BJ (cell line): ENCODE measurements at places on chromosomes 11 and 22. TPM values are rescaled to one million over a fixed set of nuclear protein-coding genes. Genes with fewer than 3 reads are reported as not detected.

DNA sequence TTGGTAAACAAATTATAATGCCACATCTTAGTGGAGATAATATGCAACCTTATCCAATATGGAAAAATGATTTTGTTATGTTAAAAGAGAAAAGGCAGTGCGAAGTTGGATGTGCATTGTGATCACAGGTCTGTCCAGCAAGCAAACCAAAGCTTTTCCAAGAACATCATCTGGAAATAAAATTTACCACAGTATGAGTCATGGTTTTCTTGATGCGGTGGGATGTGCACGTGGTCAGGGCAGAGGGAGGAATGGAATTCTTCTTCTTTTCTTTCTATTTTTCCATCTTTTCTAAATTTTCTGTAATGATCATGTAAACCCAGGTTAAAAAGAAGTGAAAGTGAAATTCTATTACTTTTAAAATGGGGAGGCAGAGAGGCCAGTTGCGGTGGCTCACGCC is 169.8 kb downstream of the C11orf91 start:
- peak; percentile 41 for DNase-seq

DNA sequence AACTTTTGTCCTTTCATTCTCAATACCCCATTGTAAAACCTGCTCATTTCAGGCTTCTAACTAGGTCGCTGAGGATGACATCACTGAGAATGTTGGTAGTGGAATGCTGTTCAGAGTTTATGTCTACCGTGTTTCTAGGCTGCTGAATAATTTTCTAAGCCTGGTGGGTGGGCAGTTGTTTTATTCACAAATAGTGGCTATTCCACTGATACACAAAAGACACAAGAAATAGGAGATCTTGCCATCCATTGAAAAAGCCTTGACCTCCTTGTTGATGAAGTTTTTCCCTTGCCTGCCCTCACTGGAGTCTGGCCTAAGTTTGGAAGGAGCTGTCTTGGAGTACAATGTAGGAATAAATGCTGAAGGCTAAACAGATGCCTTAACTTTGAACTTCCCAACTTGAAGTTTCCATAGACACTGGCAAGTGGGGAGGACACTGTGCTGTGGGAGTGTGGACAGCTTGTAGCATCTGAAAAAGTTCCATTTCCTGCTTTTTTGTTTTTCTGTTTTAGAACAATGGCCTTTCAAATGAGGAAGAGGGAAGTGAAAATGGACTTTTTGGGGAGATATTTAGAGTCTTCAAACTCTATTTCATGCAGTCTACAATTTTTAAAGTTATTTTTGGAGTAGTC is 59.2 kb downstream of the TRIM44 start:
- DNase-seq, result no peak

DNA sequence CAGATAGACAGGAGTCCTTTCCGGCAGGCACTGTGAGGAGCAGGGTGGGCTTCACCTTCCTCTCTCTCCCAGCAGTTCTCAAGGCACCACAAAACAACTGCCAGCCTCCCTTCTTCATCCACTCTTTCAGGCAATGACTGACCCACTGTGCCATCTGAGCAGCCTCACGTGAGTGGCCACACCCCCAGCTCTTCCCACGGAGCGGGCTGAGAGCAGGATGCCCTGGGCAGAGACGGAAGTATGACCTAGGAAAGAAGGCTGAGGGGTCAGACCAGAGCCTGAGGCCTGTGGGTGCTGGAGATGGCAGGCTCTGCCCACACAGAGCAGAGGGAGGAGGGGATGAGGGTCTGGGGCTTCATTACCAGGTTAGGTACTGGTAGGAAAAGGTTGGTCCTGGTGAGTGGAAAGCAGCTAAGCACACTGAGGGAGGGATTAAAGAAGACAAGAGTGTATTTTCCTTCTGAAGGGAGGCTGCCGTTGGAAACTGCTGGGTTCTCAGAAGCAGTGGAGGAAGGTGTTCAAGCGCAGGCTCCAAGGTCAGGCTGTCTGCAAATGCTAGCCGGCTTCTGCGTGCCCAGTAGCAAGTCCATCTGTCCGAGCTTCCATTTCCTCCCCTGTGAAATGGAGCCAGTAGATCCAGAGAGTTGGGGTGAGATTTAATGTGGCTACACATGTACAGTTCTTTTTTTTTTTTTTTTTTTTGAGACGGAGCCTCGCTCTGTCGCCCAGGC is 4.6 kb downstream of the NLRP6 start:
- no peak for DNase-seq

- no peak for DNase-seq
These were observed 44.0 kb upstream of the ATXN10 start for GRCh38 chr22:45627489-45628233.

DNA sequence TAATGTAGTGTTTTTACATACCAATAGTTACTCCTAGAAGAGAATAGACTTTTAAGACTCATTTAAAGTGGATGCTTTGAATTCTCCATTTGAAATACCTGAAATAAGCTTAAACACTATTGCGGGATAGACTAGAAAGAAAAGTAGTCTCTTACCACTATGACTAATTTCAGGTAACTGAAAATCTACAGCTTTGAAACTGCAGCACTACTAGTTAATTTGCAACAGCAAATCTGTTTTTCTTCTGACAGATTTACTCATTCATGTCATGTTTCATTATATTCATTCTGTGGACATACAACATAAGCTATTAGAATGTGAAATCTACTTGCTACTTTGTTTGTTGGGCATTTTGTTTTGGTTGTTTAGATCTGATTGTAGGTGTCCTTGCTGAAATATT is 153.6 kb downstream of the MAML2 start:
- DNase-seq, result no peak

DNA sequence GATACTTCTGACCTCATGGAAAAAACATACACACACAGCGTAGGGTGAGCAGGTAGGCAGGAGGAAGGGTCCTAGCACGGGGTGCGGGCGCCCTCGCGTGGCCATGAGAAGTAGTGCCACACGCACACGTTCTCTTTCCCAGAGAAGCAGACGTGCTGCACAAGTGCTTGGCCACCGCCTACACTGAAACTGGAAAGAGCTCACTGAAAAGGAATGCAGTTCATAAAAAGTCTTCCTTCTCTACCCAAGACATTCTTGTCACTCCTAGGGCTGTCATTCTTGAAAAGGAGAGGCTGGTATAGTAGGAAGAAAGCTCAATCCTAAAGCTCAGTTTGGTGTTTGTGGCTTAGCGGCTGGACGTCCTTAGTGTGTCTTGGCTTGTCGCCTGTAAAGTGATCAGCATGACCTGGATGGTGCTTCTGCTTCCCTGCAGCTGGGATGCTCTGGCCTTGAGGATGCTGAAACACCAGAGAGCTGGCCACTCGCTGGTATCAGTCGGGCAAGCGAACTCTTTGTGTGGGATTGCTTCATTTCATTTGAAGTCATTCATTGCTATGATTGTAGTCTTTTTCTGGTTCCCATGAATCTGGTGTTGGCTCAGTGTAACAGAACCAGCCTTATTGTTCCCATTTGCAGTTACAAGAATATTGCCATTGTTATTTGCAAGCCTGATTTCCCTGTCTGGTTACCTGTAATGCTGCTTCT is 303.8 kb downstream of the NTM start:
- peak; percentile 51 for DNase-seq

DNA sequence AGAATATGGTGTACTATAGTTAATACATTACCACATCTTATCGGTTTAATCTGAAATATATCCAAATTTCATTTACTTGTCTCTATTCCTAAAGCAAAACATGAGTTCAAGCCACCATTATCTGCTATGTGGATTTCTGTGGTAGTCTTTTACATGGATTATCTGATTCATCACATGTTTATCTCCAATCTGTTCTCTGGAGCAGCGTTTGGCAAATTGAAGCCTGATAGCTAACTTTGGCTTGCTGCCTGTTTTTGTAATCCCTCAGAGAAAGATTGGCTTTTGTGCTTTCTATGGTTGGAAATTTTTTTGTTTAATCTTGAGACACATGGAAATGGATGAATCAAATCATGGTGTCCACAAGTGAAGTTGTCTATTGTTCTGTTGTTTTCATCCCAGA is 274.3 kb downstream of the JRKL start:
- no peak for DNase-seq

DNA sequence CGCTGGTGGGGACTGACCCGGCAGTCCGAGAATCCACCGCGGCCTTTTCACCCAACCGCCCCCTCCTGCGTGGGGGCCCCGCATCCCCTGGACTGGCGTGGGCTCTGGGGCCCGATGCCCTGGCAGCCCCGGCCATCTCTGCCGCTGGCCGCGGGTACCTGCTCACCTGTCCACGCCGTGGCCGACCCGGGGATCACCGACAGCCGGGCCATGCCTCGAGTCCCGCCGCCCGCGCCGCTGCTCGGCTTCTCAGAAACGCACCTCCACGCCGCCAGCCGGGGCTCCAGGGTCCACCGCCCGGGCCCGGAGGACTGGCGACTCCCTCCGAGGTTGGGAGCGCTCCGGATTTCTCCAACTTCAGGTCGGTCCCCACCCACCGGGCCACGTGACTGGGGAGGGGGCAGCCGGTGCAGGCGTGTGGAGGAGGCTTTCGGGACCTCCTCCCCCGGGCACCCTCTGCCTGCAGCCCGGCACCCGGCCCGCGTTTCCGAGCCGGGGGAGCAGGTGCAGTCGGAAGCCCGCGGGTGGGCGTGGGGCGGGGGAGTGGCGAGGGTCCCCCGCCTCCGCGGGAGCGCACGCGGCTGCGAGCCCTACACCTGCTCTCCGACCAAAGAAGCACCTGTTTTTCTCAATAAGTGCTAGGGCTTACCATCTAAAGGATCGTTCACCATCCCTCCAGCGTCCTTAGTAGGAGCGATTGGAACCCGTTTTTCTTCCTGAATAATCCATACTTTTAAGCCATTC is 554 bp upstream of the NRIP3 start:
- DNase-seq, result no peak

GRCh38 chr11:1970956-1971355 is 23.8 kb downstream of the MRPL23 start:
- no peak for DNase-seq

- no peak for DNase-seq
These were observed 36.3 kb downstream of the ETS1 start for GRCh38 chr11:128551058-128551457.

GRCh38 chr11:98559961-98560360 is 460.8 kb upstream of the CNTN5 start:
- DNase-seq, result no peak

- DNase-seq, result no peak
These were observed 12.1 kb downstream of the CPT1A start for GRCh38 chr11:68829581-68829980.

GRCh38 chr22:44276706-44277356 is 35.9 kb downstream of the SHISAL1 start:
- DNase-seq, result no peak

GRCh38 chr11:86101941-86102407 is 33.1 kb upstream of the PICALM start:
- no peak for DNase-seq

GRCh38 chr11:116703421-116703820 is 69.4 kb downstream of the BUD13 start:
- DNase-seq, result no peak

DNA sequence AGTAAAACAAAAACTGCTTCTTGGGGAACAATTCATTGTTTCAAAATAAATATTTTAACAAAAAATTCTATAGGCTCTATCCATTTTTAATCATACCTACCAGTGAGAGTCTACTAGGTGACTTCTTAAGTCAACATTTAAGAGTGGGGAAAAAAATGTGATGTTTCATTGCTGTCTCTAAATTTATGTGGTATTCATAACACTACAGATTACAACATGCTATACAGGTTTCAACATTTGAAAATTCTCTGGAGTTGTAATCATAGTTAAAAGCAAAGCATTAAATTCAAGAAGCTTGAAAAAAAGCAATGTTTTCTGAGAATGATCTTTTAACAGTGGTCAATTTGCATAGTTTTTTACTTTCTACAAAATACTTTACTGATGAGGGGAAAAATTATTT is 18.3 kb downstream of the SBF2 start:
- DNase-seq, result no peak

- no peak for DNase-seq
These were observed 25.1 kb downstream of the GLB1L2 start for GRCh38 chr11:134356656-134357544.

DNA sequence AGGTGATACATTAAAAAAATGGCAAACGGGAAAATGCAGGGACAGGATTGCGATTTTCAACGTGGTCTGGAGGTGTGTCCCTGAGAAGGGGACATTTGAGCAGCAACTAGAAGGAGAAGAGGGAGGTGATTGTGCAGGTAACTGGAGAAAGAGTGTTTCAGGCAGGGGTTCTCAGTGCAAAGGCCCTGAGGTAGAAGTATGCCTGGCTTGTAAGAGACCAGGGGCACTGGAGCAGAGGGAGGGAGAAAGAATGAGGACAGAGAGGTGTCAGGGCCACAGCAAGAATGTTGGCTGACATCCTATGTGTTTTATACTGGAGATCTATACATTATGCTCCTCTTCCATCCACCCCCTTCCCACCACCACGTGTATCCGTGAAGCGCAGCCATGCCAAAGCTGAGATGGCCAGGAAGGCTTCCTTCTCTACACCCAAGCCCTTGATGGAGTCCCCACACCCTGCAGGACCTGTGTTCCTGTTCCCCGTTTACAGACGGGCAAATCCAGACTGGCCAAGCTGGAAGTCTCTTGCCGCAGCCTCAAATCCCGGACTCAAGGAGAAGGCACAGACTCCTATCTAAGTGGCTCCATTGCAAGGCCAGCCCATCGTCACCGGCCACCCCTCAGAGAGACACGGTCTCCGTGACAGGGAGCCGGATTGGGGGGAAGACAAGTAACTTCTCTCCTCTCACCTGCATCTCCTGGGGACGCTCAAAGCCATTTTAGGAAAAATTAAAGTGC is 416.1 kb downstream of the MN1 start:
- DNase-seq, result no peak

DNA sequence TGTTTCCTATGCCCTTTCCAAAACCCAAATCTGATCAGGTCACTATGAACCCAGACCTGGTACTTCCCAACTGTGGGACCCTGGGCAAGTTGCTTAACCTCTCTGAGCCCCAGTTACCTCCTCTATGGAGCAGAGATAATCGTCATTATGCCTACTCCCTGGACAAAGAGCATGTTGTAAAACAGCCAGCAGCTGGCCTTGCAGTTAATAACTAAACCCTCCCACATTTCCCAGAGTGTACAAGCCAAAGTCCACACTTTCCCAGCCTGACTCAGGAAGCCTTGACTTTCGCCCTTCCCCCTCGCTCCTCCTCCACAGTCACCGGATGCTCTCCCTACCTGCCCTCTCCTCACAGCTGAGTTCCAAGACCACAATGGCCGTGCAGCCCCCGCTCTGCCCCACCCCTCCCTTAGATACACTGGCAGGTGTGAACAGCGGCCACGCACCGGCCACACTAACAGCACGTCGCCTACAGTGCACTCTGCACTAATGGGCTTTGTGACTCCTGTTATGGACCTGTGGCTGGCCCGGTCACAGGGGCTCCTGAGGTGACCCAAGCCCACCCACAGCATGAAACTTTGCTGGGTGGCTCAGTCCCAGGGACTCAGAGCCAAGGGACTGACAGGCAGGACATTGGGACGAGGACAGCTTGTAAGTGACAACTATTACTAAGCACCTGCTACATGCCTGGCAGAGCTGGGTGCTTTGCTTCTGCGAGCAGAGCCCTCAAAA is 15.6 kb upstream of the MFNG start:
- DNase-seq, result peak; percentile 65

- no peak for DNase-seq
These were observed 281.8 kb upstream of the ANO5 start for GRCh38 chr11:21911061-21911460.

GRCh38 chr22:26480611-26480932 is 3.0 kb downstream of the HPS4 start:
- no peak for DNase-seq

The KRTAP5-1 gene
- not detected in 2 replicates for polyA plus RNA-seq

The CASP4 gene
- polyA plus RNA-seq, result 87.7 and 120 TPM in 2 replicates

The GSTT2 gene
- 0.16 and 0.23 TPM in 2 replicates for polyA plus RNA-seq

The KRTAP5-11 gene
- polyA plus RNA-seq, result not detected in 2 replicates

The VSIG2 gene
- not detected in 2 replicates for polyA plus RNA-seq
